Natural killer cell treated with Interleukin-12 subunit alpha and Interleukin-12 subunit beta and Interleukin-15 and Interleukin-18, amount 100 ng/mL, for 72 hours (primary cell): ENCODE measurements at places on chromosomes 4 and X.
A peak's percentile ranks its signal among the peaks of the same experiment; 100 is the strongest.

DNA sequence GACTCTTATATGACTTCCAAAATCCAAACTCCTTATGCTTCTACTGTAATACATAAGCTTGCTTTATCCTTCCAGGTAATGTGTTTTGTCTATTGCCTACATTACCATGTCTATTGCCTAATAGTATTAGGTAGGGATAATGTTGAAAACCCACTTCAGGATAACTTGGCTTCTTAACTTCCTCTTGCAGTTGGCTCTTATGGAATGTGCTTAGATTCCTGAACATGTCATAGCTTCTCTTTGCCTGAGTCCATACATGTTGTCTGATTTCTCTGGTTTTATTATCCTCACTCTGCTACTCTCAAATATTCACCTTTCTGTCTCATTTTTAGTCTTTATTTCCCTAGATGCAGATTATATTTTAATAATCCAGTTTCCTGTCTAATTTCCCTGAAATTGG is 599.9 kb downstream of the IL15 start:
- DNase-seq: no peak
- H3K27ac ChIP-seq: no peak overlapping the region
- H3K4me1 ChIP-seq: no peaks in the 10 kb centered on the region
- no peak overlapping the region for H3K4me3 ChIP-seq

DNA sequence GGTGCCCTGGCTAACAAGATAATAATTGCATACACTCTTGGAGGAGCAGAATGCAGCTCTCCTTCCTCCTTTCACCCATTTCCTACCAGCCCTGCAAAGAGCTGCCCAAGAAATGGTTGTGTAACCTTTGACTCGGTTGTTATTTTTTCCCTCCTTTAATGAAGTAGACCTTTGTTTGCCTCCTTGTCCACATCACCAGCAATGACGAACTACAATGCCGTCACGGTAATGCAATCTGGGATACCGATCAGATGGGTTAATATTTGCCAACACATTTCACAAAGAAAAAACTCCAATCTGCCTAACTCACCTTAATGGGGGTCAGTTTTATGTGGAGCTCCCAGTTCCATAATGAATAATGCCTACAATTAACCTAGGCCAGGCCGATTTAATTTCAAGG is 32.0 kb downstream of the GPRIN3 start:
- H3K4me1 ChIP-seq: peaks cover 34% of the 10 kb centered on the region
- DNase-seq: no peak
- peaks cover 6% of the 10 kb centered on the region for H3K36me3 ChIP-seq
- H3K27me3 ChIP-seq: no peaks in the 10 kb centered on the region
- no peak overlapping the region for H3K27ac ChIP-seq

DNA sequence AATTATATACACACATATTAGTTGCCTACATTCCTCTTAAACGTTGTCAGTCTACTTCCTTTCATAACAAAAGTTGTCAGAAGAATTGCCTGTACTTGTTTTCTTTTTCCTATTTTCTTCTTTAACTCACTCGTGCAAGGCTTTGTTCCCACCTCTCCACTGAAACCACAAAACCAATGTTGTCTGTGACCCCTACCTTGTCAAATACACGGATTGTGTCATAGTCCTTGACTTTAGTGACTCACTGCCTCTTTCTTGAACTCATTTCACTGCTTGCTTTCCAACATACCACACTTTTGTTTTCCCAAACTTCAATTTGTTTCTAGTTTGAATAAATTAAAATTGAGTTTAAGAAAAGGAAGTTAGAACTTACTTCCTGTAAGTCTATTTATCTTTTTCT is 283.9 kb upstream of the AGA start:
- no peaks in the 10 kb centered on the region for H3K27me3 ChIP-seq
- DNase-seq: no peak
- no peak overlapping the region for H3K27ac ChIP-seq
- no peaks in the 10 kb centered on the region for H3K4me1 ChIP-seq
- no peaks in the 10 kb centered on the region for H3K36me3 ChIP-seq
- no peak overlapping the region for H3K4me3 ChIP-seq

GRCh38 chrX:102341867-102342266 is 94.9 kb downstream of the NXF2 start:
- no peaks in the 10 kb centered on the region for H3K27me3 ChIP-seq
- no peaks in the 10 kb centered on the region for H3K36me3 ChIP-seq
- H3K27ac ChIP-seq: no peak overlapping the region
- no peaks in the 10 kb centered on the region for H3K4me1 ChIP-seq

GRCh38 chr4:5126857-5127256 is 75.6 kb downstream of the STK32B start:
- no peak overlapping the region for H3K27ac ChIP-seq
- H3K4me3 ChIP-seq: no peak overlapping the region
- peaks cover 40% of the 10 kb centered on the region for H3K27me3 ChIP-seq
- peaks cover 6% of the 10 kb centered on the region for H3K36me3 ChIP-seq
- no peaks in the 10 kb centered on the region for H3K4me1 ChIP-seq
- DNase-seq: no peak

- no peaks in the 10 kb centered on the region for H3K27me3 ChIP-seq
- peaks cover 18% of the 10 kb centered on the region for H3K4me1 ChIP-seq
- H3K36me3 ChIP-seq: no peaks in the 10 kb centered on the region
- no peak overlapping the region for H3K4me3 ChIP-seq
Measured at GRCh38 chr4:2558301-2558700, 21.9 kb downstream of the FAM193A start.

DNA sequence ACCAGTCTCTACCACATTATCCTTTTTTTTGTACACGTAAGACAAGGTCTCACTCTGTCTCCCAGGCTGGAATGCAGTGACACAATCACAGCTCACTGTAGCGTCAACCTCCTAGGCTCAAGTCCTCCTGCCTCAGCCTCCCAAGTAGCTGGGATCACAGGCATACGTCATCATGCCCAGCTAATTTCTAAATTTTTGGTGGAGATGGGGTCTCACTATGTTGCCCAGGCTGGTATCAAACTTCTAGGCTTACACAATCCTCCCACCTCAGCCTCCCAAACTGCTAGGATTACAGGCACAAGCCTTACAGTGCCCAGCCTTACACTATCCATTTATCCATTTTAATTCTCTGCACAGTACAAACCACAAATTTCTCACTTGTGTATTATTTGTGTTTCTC is 58.0 kb downstream of the CLOCK start:
- peaks cover 14% of the 10 kb centered on the region for H3K4me1 ChIP-seq
- H3K27me3 ChIP-seq: no peaks in the 10 kb centered on the region
- no peak overlapping the region for H3K27ac ChIP-seq
- DNase-seq: no peak
- H3K4me3 ChIP-seq: no peak overlapping the region

DNA sequence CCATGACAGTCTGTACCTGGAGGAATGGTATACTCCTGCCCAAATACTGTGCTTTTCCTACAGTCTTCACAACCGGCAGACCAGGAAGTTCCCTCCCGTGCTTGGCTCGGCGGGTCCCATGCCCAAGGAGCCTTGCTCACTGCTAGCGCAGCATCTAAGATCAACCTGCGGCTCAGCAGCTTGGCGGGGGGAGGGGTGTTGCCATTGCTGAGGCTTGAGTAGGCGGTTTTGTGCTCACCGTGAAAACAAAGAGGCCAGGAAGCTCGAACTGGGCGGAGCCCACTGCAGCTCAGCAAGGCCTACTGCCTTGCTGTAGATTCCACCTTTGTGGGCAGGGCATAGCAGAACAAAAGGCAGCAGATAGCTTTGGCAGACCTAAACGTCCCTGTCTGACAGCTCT is 152.7 kb downstream of the TEX11 start:
- no peaks in the 10 kb centered on the region for H3K4me1 ChIP-seq
- H3K27me3 ChIP-seq: peaks cover 46% of the 10 kb centered on the region
- no peaks in the 10 kb centered on the region for H3K36me3 ChIP-seq
- no peak for DNase-seq

GRCh38 chrX:44314808-44315207 is 28.7 kb downstream of the EFHC2 start:
- H3K4me1 ChIP-seq: peaks cover 24% of the 10 kb centered on the region
- peak overlapping the region; percentile 38 for H3K4me3 ChIP-seq
- H3K27ac ChIP-seq: peak overlapping the region; percentile 67

- DNase-seq: no peak
- no peak overlapping the region for H3K27ac ChIP-seq
- H3K4me3 ChIP-seq: no peak overlapping the region
- H3K27me3 ChIP-seq: peaks cover 30% of the 10 kb centered on the region
Measured at GRCh38 chr4:52554612-52555355, 104.3 kb downstream of the USP46 start.

- H3K36me3 ChIP-seq: no peaks in the 10 kb centered on the region
- peaks cover 10% of the 10 kb centered on the region for H3K27me3 ChIP-seq
- H3K27ac ChIP-seq: no peak overlapping the region
- H3K4me3 ChIP-seq: no peak overlapping the region
Measured at GRCh38 chr4:185779517-185779916, 32.5 kb downstream of the SORBS2 start.

DNA sequence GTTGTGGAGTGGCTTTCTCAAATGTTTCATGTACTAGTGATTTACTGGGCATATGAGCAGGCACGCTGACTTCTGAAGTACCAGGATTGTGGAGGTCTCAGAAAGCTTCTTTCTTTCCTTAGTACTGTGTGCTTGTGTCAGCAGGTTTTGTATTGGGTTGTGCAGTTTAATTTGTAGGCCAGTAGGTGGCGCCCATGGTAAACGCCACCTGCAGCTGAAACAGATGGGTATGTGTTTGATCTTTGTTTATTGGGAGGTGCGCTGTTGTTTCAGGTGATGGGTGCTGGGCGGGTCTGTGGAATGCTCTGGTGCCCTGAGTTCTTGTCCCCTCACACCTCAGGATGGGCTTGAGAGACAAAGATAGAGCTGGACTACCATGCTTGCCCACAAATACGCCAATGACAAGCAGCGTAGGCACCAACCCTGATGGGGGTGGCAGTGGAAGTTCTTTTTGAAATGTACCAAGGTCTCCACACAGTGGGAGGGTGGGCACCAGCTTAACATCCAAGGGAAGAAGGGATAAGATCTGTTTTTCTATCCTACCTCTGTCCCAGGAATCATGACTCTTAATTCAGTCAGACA is 141.5 kb downstream of the RPS6KA6 start:
- DNase-seq: no peak
- no peaks in the 10 kb centered on the region for H3K36me3 ChIP-seq
- H3K4me3 ChIP-seq: no peak overlapping the region
- H3K27ac ChIP-seq: no peak overlapping the region
- H3K27me3 ChIP-seq: no peaks in the 10 kb centered on the region

DNA sequence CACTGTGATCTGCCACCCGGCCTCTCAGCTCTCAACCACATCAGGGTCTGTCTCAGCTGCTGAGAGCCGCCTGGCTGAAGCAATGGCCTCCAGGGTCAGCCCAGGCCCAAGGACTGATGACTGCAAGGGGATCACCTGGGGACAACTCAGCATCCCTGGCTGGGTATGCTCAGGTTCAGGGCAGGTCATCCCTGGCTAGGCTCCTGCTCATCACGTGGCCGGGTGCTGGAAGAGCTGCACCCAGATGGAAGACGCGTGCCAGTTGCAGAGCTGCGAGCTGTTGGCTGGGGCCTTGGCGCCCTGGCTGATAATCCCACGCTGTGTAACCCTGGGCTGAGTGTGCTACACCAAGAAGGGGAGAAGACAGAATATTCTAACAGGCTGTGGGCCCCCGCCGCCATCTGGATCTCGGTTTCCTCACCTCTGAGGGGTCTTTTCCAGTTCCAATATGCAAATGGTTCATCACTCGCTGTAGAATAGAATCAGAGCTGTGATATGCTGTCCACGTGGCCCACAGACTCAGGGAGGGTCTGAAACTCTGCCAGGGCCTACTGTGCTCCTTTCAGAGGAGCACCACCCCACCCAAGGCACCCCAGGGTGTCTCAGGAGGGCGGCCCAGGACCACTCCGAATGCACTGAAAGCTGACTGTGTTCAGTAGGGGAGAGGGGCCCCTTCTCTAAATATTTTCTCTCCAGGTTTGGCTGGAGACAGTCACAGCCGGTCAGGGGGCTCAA is 338.8 kb downstream of the BCOR start:
- H3K36me3 ChIP-seq: no peaks in the 10 kb centered on the region
- no peak overlapping the region for H3K27ac ChIP-seq
- peaks cover 5% of the 10 kb centered on the region for H3K27me3 ChIP-seq
- H3K4me3 ChIP-seq: no peak overlapping the region
- H3K4me1 ChIP-seq: no peaks in the 10 kb centered on the region

DNA sequence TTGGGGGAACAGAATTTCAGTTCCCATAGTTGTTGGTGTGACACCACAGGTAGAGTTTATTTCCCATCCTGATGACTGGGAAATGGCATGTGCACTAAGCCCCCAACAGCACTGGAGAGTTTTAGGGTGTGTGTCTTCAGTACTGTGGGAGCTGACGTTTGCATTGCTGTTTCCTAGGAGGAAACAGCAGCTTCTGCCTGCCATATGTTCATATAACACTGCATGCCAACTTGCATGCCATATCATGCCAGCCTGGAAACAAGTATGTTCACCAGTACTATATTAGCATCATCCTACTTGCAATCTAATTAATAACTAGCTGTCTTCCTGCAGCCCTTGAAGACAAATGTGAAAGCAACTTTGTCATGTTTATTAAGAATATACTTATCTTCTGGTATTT is 58.2 kb downstream of the NAA11 start:
- no peak overlapping the region for H3K27ac ChIP-seq
- no peaks in the 10 kb centered on the region for H3K4me1 ChIP-seq
- H3K4me3 ChIP-seq: no peak overlapping the region
- H3K27me3 ChIP-seq: no peaks in the 10 kb centered on the region

DNA sequence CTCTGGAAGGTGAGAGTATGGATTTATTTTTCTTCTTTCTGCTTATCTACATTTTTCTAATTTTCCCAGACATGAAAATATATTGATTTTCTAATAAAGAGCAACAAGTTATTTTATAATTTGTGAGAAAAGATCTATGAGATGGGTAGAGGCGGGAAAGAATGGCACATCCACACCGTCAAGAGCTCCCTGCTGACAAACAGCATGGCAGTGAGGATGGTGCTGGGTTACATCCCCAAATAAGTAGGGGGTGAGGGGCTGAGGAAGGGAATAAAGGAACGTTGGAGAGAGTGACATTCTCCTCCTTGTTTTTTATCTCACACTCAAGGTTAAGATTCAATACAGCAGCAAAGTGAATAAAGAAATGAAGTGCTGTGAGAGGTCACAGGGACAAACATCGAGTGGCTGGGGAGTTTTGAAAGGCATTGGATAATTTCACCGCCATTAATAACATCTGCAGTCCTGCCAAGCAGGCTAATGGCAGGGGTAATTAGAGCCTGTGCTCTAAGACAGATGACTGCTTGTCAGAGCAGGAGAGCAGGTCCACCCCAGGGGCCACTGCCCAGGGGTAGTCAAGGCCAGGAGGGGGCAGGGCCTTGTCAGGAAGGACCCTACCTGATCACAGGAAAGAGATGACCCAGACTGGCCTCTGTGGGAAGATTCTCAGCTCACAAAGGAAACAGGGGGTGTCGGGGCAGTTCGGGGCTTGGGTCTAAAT is 323.8 kb downstream of the FBXW7 start:
- no peak overlapping the region for H3K27ac ChIP-seq
- DNase-seq: no peak
- peaks cover 29% of the 10 kb centered on the region for H3K27me3 ChIP-seq
- H3K4me1 ChIP-seq: no peaks in the 10 kb centered on the region
- peaks cover 17% of the 10 kb centered on the region for H3K36me3 ChIP-seq

GRCh38 chrX:110414679-110415439 is 56.2 kb downstream of the RTL9 start:
- no peak for DNase-seq
- H3K36me3 ChIP-seq: no peaks in the 10 kb centered on the region
- no peak overlapping the region for H3K27ac ChIP-seq
- no peaks in the 10 kb centered on the region for H3K4me1 ChIP-seq

GRCh38 chrX:1679238-1679637 is 64.4 kb downstream of the ASMT start:
- H3K4me3 ChIP-seq: peak overlapping the region; percentile 13
- H3K4me1 ChIP-seq: peaks cover 38% of the 10 kb centered on the region
- DNase-seq: peak; percentile 63
- H3K27me3 ChIP-seq: no peaks in the 10 kb centered on the region

GRCh38 chrX:56762220-56762619 is 33.2 kb downstream of the NBDY start:
- DNase-seq: no peak
- H3K27me3 ChIP-seq: no peaks in the 10 kb centered on the region
- H3K4me1 ChIP-seq: peaks cover 42% of the 10 kb centered on the region
- no peaks in the 10 kb centered on the region for H3K36me3 ChIP-seq
- peak overlapping the region; percentile 86 for H3K27ac ChIP-seq
